ENCODE measurements at places on chromosomes 13 and 19. TPM values are rescaled to one million over a fixed set of nuclear protein-coding genes. Genes with fewer than 3 reads are reported as not detected.
A peak's percentile ranks its signal among the peaks of the same experiment; 100 is the strongest.

The PTH2 gene
- not detected for total RNA-seq

- H3K27me3 ChIP-seq, result no peaks in the 10 kb centered on the region
- no peak overlapping the region for H3K27ac ChIP-seq
- no peaks in the 10 kb centered on the region for H3K4me1 ChIP-seq
- no peaks in the 10 kb centered on the region for H3K36me3 ChIP-seq
- DNase-seq, result no peak
- H3K4me3 ChIP-seq, result no peak overlapping the region
Observed at GRCh38 chr13:28172947-28173346, 34.6 kb downstream of the PAN3 start.

The CEBPA gene
- 1.8 TPM for total RNA-seq

GRCh38 chr13:93227878-93228642, 1.5 kb downstream of the GPC6 start:
- no peaks in the 10 kb centered on the region for H3K4me1 ChIP-seq
- H3K27me3 ChIP-seq, result peaks cover 21% of the 10 kb centered on the region
- H3K27ac ChIP-seq, result no peak overlapping the region
- no peaks in the 10 kb centered on the region for H3K36me3 ChIP-seq

The ZNF540 gene
- total RNA-seq, result 14.7 TPM

GRCh38 chr19:1445185-1445931, 4.6 kb upstream of the APC2 start:
- peaks cover 43% of the 10 kb centered on the region for H3K27me3 ChIP-seq
- peak overlapping the region; percentile 56 for H3K4me3 ChIP-seq
- peaks cover 54% of the 10 kb centered on the region for H3K4me1 ChIP-seq
- DNase-seq, result peak; percentile 59
- no peak overlapping the region for H3K27ac ChIP-seq
- peaks cover 19% of the 10 kb centered on the region for H3K36me3 ChIP-seq
